PC-9 (cell line): ENCODE measurements at places on chromosomes 1 and 21. TPM values are rescaled to one million over a fixed set of nuclear protein-coding genes. Genes with fewer than 3 reads are reported as not detected.
A peak's percentile ranks its signal among the peaks of the same experiment; 100 is the strongest.

DNA sequence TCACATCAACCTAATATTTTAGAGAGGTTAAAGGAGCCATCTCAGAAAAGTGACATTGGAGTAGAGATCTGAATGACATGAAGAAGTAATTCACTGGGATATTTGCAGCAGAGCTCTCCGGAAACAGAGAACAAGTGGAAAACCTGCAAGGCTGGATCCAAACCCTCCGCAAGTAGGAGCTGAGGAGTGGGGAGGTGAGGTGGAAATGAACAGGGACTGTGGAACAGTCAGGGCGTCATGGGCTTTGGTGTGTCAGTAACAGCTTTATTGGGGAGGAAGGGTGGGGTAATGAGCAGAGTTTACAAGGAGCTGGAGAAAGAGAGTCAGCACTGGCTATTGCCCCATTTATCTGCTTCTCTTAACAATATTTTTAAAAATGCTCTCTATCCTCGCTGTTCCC is 9.3 kb upstream of the IVL start:
- no peak for DNase-seq

- DNase-seq = no peak
Observed at GRCh38 chr1:18947570-18947969, 8.9 kb downstream of the IFFO2 start.

GRCh38 chr1:10867914-10868598 is 71.6 kb upstream of the CASZ1 start:
- no peak for DNase-seq

DNA sequence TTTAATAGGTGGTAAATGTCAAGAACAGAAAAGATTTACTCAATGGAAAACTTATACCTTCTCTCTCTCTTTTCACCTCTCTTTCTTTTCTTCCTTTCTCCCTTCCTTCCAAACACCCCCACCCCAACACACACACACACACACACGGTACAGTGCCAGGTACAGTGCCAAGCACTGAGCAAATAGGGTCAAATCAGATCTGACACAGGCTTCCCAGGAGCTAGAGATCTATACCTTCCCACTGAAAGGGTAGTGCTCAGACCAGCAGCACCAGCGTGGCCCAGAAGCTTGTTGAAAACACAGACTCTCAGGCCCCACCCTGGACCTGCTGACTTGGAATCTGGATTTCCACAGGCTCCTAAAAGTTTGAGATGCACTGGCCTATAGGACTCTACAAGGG is 31.9 kb downstream of the IRF2BP2 start:
- no peak for DNase-seq

GRCh38 chr1:50724626-50725286 is 235.3 kb downstream of the FAF1 start:
- no peak for DNase-seq

DNA sequence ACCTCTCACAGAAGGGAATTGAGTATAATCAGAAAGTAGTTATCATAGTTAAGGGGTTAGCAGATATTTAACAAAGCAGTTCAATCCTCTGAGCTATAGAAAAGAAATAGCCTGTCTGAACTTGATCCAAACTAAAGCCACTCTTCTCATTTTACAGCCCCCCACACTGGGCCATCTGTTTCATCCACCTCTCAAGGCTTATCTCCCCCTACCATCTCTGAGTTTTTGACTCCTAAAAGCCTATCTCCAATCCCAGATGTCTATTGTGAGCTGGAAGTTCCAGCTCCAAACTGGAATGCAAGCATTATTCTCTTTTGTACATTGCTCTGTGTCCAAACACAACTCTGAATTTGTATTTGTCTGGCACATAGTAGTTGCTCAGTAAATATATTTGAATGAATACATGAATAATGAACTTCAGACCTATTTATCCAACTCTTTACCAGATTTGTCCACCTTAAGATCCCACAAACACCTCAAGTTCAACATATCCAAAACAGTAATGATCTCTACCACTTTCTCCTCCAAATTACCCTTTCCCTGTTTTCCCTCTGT is 98.1 kb downstream of the PLPP3 start:
- DNase-seq = no peak

- DNase-seq = peak; percentile 59
Observed at GRCh38 chr1:63813829-63814277, 40.0 kb downstream of the ROR1 start.

- no peak for DNase-seq
Observed at GRCh38 chr1:159594625-159595405, 7.2 kb downstream of the APCS start.

GRCh38 chr1:105636052-105636451 is 1420.4 kb upstream of the PRMT6 start:
- no peak for DNase-seq

GRCh38 chr1:240093120-240093961 is 1.7 kb downstream of the FMN2 start:
- DNase-seq = no peak

GRCh38 chr1:217062586-217062985 is 339.4 kb upstream of the ESRRG start:
- no peak for DNase-seq

GNPAT gene
- 21.8 and 22.3 TPM in 2 replicates for total RNA-seq

ZNF678 gene
- total RNA-seq = 4.1 and 6.1 TPM in 2 replicates
